ENCODE measurements at places on chromosomes 1 and 21.

- no peak for DNase-seq
Observed at GRCh38 chr1:212727386-212728181, 27.9 kb upstream of the BATF3 start.

- DNase-seq = no peak
Observed at GRCh38 chr1:43970502-43970901, 692 bp downstream of the DPH2 start.

GRCh38 chr1:153488731-153489130 lies 28.3 kb upstream of the S100A7 start:
- DNase-seq = no peak

DNA sequence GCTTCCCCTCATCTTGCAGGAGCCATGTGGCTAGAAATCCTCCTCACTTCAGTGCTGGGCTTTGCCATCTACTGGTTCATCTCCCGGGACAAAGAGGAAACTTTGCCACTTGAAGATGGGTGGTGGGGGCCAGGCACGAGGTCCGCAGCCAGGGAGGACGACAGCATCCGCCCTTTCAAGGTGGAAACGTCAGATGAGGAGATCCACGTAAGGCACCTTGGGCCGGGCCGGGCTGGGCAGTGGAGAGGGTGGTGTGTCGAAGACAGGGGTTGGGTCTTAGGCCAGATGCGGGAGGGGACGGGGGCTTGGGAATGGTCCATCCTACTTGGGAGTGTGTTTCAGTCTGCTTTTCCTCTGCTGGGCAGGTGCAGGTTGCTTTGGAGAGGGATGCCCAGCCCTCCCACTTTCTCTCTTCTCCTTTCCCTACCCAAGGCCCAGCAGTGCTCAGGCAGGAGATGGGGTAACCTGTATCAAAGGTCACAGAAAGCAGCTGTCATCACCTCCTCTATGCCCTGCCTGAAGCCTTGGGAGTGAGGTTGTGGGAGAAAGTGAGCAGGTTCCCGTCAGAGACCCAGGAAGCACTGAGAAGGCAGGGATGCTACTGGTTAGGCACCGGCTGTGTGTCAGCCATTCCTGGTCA lies 18.9 kb downstream of the EPHX1 start:
- no peak for DNase-seq

DNA sequence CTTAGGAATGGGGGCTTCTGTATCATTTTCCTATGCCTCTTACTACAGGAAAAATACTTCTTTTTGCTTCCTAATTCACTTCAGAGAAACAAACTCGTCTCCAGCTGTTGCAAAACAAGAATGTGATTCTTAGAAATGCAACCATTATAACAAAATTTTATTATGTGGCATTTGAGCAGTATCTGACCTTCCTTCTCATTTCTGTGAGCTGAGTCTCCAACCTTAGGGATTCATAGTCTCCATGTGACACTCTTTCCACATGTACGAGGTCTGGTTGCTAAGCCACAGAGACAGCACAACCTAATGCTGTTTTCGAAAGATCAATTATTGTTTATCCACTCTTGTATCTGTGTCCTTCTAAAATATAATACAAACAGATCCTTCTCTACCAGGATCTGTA lies 75.3 kb upstream of the RGS4 start:
- no peak for DNase-seq

DNA sequence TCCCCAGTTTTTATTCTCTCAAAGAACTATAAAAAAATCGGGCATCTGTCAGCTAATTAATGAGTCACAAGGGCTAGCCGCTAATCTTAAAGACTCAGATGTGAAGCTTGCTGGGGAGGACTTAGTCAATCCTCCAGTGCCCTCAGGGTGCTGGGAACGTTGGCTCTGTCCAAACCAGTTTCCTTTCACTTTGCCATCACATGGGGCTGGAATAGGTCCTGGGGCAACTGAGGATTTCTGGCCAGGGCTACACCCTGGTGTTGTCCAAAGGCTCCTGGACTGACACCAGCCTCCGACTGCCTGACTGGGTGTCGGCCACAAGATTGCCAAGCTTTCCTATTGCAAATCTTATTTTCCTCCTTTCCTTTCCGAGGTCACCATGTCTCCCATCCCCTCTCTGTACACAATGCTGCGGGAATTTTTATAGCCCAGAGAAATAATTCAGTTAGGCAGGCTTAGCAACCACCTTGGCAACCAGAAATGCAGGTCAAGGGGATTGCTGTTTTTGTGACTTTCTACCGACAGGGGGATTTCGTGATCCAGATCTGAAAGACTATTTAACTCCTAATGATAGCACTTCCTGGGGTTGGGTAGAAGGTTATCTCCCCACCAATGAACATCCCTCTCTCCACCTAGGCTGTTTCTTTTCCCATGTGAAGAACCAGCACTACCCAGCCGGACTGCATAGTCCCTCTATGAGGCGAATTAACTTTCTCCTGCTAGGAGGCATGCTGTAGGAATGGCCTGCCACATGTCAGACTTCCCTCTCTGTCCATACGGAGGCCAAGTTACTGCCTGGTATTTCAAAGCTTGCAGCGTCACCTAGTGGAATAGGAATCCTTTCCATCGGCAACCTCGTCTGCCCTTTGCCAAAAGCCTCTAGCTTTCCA lies 29.9 kb upstream of the CTBS start:
- no peak for DNase-seq

- no peak for DNase-seq
Observed at GRCh38 chr21:39651206-39651605, 38.5 kb downstream of the B3GALT5 start.

DNA sequence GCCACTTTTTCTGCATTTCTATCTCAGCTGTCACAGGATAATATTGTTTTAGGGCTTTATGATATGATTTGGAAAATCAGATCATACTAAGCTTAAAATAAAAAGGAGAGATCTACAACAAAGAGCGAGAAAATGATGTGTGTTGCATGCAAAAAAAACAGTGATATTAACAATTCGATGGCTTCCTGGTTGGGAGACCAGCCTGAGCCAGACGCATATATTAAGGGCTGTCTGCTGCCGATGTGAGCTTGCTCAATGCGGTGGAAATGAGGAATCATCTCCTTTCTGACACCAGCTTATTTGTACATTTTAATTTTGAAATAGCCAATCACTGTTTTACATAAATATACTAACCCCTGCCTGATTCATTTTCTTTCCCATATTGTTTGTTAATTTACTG lies 862.6 kb downstream of the USP25 start:
- no peak for DNase-seq

DNA sequence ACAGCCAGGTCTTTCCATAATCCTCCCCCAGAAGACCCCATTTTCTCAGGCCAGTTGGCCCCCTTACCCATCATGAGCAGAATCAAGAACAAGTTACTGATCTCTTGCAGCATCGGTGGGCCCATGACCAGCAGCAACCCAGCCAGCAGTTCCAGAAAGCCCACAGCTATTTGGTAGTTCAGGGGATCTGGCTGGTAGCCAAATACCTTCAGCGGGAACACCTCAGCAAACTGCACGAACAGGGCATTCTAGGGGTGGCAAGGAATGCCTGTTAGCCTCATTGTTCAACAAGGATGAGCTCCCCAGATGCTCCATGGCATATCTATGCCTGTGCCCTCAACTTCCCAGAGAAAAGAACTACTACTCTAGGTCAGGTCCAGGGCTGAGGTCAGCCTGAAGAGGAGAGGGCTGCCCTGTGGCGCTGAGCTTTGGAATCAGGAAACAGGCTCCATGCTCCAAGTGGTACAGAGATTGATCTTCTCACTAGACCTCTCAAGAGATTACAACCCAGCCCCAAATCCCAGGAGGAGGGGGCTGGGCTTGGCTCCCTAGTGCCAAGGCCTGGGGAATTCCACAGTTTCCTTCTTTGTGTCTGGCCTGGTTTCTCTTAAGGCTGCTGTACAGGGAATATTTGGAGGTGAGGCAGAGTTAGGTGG lies 1.3 kb downstream of the TMEM35B start:
- no peak for DNase-seq

DNA sequence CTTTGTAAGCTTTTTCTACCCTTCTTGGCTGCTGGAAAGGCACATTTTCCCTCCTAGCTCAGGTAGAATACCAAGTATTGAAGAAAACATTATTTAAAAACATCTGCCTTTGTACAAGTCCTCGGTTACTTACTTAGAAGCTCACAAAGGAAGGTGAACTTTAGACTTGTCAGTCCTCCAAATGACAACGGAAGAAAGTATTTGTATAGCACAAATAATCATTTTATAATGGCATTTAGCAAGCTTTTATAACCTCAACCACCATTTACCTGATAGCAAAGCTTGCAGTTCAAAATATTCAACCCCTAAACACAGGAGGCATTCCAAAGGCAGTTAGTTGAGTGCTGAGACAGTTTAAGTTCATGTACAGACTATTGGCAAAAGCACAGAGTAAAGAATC lies 2.5 kb upstream of the FCAMR start:
- no peak for DNase-seq

DNA sequence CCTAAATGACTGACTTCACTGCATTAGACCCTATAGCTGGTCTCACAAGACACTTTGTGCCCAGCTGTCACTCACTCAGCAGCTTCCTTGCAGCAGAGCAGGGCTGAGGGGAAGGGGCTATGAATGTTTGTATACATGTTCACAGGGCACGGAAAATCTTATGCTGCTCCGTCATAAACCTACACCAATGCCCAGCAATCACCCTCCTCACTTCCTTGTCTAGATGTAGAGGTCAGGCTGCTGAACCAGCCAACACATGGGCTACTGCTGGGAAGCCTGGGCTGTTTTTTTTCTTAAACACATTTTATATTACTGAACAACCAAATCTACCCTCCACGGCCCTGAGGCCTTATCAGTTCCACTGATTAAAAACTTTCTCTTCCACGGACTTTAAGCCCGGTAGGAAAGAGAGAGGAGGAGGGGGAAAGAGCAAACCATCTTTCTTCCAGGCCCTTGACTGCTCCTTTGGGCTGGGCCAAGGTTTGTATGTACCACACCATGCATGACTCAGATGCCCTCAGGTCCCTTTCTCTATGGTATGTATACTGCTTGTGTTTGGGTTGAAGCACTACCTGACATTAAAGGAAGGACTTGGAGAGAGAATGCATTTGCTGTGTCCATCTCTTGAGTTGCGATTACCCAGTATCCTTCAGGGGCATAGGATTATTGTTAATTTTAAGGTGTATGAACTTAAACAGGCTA lies 12.7 kb downstream of the MTFR1L start:
- DNase-seq = no peak

DNA sequence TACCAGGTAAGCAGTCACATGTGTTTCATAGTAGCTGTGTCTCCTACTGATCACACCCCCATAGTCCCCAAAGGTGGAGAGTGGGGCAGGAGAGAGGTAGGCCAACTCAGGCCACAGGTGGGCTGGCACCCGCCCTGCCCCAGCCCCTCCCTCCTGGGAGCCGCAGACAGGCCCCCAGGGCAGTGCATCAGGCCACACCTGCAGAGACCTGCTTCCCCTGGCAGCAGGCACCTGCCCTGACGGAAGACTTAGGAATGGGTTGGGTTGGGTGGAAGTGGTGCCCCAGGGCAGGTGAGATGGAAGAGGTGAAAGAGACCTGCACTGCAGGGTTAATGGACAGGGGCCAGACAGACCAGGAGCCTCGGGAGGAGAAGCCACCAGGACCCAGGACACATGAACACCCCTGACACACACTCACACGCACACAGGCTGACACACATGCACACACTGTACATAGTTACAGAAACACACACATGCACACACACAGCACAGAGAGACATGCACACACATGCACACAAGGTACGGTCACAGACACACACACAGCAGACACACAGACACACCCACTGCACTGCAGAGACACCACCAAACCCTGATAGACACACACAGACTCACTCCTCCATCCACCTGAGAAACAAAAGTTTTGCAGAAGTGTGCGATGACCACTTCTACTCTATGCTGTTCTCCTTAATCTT lies 1.7 kb upstream of the COL18A1 start:
- DNase-seq = no peak

DNA sequence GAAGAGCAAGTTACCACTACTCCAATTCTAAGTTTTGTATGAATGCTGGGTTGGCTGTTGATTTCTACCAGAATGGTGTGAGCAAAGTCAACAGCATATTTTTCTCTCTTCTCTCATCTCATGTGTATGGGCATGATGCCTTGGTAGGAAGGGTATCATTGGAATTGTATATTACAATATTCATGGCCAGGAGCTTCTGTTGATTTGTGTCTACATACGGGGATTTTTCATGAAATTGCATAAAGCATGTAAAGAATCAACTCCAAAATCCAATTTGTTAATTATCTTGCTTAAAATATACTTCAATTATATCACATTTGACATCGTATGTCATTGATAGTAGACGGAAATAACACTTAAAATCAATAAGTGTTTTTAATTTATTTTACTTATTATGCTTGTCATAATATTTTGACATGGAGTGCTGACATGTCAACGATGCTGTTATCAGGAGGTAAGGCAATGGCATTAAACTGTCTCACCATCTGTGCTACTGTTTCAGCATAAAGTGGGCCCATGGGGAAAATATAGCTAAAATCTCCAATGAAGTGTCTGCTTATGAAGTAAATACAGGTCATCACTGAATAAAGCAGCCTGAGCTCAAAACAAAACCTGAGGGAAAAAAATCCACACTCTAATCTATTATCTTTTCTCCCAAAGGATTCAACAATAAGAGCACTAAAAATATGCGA lies 142.2 kb upstream of the NBPF11 start:
- no peak for DNase-seq

GRCh38 chr1:219965285-219966070 lies 37.1 kb upstream of the SLC30A10 start:
- DNase-seq = no peak

- DNase-seq = no peak
Observed at GRCh38 chr1:207812778-207813511, 61.1 kb downstream of the CD46 start.

DNA sequence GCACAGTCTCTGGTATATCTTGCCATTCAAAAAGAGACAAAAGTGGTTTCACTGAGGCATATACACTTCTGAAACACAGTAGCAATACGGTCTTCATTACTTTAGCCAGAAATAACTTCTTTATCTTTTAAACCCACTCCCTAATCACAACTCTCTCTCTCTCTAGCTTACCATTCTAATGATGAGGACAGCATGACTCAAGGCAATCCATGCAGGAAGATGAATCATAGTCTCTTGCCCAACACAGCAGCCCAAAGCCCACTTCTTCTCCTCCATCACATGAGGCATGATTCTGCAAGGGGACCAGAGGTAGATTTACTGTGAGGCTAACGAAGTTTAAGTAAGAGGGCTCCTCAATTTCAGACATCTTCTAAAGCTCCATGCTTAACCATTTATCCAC lies 285.0 kb upstream of the NR5A2 start:
- no peak for DNase-seq

DNA sequence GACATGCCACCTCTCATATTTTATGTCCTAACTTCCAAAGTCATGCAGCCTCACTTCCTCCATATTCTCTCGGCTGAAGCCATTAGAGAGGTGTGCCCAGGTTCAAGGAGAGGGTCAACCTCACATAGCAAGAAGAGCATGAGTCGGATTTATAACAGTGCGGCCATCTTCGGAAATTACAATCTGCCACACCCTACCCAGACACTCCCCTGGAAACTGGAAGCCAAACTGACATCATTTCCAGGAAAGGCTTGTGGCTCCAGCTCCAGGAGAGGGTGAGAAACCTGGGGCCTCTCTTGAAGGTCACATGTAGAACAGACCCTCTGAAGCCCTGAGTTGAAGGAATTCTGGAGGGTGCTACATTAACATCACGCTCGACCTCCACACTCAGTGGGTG lies 73.5 kb downstream of the RRAGC start:
- no peak for DNase-seq
